ENCODE measurements at places on chromosomes 11 and 22.

DNA sequence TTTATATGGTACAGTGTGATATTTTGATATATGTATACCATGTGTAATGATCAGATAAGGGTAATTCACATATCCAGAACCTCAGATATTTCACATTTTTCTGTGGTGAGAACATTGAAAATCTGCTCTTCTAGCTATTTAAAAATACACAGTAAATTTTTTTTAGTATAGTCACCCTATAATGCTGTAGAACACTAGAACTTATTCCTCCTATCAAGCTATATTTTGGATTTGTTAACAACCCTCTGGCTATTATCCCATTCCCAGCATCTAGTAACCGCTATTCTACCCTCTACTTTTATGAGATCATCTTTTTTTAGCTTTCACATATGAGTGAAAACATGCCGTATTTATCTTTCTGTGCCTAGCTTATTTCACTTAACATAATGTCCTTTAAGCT lies 65.5 kb upstream of the SYT9 start:
- DNase-seq = no peak

DNA sequence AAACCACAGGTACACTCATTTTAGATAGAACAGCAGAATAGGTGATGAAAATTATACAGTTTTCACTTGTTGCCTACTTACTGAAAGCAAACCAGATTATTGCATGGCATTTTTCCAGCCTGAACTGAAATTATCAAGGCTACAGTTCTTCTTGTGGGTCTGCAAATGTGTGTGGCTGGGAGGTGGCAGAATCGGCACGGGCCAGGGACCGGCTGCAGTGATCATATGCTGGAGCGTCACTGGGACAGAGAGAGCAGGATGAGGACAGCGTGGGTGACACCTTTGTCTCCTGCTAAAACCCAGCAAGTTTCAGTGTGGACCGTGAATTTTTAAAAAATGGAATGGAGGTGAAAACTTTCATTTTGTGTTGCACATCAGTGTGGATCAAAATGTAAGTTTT lies 59.3 kb upstream of the PITPNB start:
- no peak for DNase-seq

DNA sequence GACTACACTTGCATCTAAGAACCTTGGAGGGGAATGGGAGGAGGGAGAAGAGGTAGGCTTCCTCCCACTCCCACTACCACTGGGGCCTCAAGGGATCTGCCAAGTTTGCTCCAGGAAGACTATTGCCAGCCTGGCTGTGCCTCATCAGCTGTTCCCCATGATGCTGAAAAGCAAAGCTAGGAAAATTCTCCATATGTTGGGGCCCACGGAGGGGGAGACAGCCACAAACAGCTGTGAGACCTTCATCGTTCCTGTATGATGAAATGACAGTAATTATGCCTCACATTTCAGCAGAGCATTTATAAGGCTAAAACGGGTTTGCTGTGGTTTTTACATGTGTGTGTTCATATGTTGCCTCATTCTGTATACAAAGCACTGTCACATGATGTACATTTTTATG lies 6.7 kb downstream of the DSCAML1 start:
- no peak for DNase-seq

DNA sequence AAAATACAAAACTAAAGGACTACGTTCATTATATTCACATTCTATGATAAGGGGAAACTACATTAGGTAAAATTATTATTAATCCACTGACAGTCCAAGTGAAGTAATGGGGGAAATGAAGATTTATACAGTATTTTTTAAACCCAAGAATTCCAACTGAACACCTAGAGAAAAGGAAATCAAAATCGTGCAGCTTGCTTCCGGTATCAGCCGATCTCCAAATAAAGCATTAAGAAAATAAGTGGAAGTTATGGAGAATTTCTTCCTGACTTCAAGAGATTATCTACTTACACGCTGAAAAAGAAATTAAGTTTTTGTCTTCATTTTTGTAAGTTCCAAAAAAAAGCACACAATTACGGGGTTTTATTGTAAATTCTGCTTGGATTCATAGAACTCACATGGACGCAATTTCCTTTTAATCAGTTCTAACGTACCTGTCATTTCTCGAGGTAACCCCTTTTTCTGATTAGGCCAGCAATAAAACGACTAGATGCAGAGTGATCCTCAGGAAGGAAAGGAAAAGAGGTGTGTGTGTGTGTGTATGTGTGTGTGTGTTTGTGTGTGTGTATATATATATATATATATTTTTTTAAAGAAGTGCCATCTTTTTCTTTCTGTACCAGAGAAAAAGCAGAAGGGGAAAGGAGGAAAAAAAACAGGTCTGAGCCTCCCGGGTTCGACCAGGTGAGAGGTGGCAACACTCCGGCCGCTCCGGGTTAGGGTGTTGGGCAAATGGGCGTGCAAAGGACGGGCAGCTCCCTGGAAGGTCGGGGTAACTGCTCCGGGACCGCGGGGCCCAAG lies 1.1 kb downstream of the ZBTB44 start:
- DNase-seq = no peak

- DNase-seq = no peak
These were observed 45.6 kb downstream of the PTPRJ start for GRCh38 chr11:48025984-48026340.

DNA sequence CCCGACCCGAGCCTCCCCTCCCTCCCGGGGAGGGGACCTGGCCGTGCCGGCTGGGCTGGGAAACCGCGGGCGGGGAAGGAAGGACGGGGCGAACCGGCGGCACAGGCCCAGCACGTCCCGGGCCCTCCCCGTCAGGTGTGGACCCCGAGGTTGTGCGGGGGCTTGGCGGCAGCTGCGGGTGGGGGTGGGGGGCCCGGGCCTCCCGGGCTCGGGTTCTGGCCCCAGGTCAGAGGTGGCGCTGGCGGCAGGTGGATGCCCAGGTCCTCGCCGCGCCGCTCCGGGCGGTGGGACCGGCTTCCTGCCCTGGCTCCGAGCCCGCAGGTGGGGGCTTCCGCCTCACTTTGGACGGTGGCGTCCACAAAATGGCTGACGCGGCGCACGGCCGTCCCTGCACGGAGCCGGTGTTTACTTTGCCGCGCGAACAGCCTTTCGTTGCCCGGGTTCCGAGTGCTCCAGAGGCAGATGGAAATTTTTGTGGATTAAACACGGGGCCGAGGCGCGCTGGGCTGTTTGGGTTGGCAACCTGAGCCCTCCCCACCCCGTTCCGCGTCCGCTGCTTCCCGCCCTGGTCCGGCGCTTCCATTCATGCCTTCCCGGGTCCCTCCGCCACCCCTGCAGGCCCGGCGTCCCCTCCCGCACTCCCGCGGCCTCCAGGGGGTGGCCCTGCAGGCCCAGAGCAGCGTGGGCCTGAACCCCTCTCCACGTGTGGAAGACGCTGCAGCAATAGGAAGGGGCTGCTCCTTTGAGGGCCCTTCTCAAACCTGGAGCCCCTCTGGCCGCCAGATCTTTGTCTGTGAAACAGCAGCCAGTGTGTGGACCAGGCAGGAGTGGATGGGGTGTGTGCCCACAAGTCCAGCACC lies 92.0 kb upstream of the KCNQ1OT1 start:
- no peak for DNase-seq

- DNase-seq = no peak
These were observed 55.2 kb downstream of the SLC1A2 start for GRCh38 chr11:35363854-35364780.

Data from stimulated activated CD4-positive, alpha-beta T cell treated with anti-CD3 and anti-CD28 coated beads, Interleukin-15, amount 100 ng/mL, for 1 hour (primary cell).